ENCODE measurements at places on chromosomes 6 and 20. TPM values are rescaled to one million over a fixed set of nuclear protein-coding genes. Genes with fewer than 3 reads are reported as not detected.

APCDD1L gene
- 0.62 TPM for total RNA-seq

AVP gene
- total RNA-seq = not detected

CUL9 gene
- 54.3 TPM for total RNA-seq

RSPH9 gene
- total RNA-seq = 0.28 TPM

MRAP2 gene
- total RNA-seq = 2.5 TPM

ECT2L gene
- not detected for total RNA-seq

GRCh38 chr20:37395410-37395797 is 49.5 kb downstream of the SRC start:
- DNase-seq = no peak

DNA sequence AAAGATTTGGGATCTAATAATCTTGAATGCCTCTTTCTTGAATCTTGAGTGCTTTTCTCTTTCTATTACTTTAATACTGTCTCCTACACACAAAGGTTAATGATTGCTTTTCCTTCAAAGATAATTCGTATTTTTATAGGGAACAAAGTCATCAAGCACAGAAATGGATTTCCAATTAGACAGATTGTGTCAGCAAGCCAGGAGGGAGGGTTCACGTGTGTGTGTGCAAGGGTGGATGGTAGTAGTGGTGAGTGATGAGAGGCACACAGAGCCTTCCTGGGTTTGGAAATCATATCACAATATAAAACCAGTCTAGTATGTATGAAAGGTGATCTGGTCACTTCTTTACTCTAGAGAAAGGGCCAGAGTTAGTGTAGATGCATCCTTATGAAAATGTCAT is 51.2 kb upstream of the NEDD9 start:
- no peak for DNase-seq

DNA sequence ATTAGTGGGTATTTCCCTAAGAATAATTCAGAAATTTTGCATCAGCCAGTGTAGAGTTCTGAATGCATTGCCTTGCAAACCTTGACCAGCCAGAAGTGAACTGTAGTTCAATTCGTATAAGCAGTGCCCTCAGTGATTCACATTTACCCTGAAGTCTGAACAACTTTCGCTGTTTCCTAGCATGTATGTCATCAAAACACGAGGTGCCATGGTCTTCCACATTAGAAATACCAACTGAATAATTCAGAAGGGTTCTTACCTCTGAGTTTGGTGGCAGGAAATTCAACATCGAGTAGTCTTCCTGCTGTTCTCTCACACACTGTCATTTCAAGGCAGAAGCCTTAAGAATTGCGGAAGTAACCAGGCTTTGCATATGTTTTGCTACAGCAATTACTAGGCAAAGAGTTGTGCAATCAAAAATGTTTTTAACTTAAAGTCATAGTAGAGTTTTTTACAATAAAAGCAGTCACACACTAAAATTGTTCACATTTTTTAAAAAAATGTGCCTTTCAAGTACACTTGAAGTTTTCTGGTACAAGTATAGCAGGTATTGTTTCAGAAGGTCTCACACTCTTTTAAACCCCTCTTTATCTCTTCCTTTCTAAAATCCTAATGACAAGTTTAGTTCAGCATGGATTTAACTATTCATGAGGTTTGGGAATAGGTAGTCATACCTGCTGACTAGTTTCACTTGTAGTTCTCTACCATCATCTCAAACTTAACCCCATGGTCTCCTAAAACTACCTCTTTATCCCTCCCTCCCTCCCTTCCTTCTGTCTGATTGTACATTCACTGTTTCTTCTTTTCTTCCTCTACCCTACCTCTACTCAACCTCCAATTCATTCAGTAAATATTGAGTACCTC is 118.3 kb downstream of the STXBP5 start:
- DNase-seq = no peak

- no peak for DNase-seq
These were observed 162.4 kb upstream of the AGPAT4 start for GRCh38 chr6:161436106-161436876.

DNA sequence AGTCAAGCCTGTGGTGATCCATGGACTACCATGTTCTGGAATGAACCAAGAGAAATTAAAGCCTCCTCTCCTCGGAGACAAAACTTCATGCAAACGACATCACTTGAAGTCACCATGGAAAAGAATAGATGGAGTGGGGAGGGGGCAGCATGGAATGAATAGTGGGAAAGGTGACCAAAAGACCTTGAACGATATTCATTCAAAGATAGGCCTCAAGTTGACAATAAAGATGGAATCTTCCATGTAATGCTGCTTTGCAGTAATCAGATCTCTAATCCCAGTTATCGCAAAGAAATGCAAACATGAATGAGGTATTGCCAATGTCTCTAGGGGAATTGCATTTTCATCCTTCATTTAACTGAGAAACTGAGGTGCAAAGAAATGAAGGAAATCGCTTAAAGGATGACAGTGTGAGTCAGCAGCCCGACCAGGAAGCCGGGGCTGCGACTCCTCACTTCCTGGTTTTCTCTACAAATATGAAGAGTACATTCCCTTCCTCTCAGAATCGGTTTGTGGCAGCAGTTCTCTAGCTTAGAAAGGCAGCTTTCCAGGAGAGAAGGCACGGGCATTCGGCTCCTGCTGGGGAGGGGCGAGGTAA is 65.6 kb upstream of the RREB1 start:
- no peak for DNase-seq

DNA sequence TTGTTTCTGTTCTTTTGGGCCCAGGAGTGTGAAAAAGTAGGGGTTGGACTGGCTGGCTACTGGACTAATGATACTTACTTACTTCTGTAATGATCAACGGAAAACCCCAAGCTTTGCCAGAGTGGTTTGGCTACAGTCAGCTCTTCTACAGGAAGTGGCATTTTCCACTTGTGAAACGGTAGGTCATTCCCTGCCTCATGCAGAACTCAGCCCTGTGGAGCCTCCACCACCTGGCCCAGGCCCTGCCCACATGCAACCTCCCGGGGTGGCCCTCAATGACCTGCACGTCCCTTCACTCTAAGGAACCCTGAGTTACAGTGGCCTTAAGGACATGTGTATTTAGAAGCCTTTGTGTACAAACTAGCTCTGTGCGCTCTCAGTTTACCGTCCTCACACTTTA is 140.4 kb downstream of the DTNBP1 start:
- DNase-seq = no peak

- DNase-seq = no peak
These were observed 162.8 kb downstream of the GRM1 start for GRCh38 chr6:146191612-146192011.

DNA sequence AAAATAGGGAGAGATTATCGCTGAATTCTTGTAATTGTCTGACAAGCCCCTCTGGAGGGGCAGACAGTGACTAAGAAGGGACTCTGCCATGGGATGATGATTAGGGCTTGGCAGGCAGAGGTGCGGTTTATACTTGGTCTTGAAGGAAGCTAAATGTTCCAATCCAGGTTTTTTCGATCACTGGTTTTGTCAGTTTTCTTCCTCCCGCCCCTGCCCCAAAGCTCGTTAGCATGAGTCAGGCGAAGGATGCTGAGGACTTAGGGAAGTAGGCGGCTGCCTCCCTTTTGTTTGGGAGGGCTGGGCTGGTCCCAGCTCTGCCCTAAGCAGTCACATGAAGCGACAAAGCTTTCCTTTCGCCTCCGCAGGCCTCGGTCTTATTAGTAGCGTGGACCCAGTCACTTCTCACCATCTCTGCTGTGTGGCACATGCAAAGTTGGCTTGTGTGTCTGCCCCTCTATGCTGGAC is 314.2 kb downstream of the CDC5L start:
- DNase-seq = no peak

DNA sequence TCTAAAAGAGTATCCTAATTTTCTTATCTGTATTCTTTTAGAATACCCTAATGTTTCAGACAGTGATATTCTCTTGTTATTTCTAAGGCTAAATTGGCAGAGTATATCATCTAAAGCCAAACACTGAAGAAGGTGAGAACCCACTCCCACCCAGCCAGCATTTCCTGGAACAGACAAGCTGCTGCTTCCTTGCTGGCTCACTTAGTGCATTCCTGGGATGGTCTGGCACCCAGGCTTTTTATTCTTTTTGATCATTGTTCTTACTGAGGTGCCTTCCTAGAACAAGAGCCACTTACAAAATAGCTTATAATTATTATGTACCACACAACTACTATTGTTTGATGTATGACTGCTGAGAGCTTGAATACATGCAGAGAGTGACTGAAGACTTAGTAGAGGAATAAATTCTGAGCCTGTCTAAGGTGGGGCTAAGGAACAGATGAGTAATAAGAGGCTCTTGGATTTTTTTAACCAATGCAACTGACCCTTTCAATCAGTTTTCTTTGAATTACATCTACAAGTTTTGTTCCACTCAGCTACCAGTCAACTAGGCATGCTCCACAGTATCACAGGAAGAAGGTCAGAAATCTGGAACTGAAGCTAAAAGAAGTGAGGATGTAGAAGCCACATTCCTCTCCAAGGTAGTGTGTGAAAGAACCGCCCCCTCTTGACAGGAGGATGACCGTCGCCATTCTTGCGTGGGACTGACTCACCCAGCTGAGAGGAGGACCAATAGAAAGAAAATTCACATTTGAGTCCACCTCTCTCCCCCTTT is 30.1 kb downstream of the PRPH2 start:
- no peak for DNase-seq

DNA sequence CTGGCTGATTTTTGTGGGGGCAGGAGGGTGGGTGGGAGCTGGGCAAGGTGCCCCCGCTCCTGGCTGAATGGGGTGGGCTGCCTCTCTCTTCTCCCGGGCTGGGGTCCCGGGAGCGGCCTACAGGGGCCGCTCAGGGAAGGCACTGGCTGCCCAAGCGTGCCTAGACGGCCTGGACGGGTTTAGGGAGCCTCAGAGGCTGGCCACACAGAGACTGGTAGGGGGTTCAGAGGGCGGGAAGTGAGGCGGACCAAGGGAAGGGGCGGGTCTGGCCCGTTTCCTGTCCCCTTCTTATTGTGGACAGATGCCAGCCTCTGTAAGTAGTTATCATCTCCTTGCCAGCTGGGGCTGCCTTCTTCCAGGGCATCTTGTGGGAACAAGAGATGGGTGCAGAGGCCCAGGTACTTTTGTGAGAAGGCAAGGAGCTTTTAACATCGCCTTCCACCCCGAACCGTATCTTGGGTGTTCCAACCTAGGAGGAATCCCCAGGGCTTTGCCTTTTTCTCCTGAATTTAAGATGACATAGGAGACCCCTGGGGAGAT is 437 bp downstream of the CD40 start:
- no peak for DNase-seq

- no peak for DNase-seq
These were observed 1.1 kb downstream of the HSF2 start for GRCh38 chr6:122400462-122401089.

GRCh38 chr20:10563935-10564492 is 109.8 kb downstream of the JAG1 start:
- DNase-seq = no peak

DNA sequence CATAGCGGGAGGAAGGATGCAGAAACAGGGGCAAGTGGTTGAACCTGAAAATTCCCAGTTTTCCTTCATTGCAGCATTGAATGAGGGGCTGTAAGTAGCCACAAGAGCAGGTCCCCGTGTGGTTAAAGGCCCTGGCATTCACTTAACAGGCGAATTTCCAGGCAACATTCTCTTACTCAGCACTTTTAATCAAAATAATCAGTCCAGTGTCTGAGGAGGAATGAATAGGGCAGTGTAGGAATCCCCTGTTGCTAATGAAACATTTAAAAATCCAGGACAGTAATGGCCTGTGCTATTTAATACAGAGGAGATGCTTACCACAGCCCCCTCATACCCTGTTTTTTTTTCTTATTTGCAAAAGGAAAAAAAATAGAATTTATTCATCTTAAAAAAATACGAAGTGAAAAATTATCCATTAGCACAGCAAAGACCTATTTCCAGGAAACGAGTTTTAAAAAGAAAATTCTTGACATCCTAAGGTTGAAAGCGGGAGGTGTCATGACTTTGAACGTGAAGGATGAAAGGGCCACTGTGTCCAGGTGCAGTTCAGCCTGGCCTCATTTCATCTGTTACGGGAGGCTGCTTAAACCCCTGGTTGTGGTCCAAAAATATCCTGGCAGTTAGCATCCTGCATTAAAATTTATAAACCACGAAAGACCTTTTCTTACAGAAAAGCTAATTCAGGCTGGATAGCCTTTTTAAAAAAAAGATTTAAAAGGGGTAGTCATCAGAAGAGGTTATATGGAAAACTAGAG is 20.2 kb downstream of the MYLK4 start:
- no peak for DNase-seq

DNA sequence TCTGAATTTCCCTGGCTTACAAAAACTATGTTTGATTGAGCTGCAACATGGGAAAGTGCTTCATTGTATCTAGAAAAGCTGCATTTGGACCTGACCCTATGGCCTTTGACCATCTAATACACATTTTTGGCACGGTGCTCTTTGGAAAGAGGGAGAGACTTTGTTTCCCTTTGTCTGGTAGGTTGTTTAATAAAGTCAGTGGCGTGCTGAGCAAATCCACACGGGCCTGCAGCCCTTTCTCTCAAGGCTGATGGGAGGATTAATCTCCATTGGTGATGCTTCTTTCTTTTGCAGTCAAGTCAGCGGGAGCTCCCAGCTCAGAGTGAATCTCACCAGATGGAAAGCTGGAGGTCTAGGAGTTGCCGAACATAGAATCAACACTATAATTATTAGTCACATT is 314.7 kb upstream of the CNR1 start:
- DNase-seq = no peak

DNA sequence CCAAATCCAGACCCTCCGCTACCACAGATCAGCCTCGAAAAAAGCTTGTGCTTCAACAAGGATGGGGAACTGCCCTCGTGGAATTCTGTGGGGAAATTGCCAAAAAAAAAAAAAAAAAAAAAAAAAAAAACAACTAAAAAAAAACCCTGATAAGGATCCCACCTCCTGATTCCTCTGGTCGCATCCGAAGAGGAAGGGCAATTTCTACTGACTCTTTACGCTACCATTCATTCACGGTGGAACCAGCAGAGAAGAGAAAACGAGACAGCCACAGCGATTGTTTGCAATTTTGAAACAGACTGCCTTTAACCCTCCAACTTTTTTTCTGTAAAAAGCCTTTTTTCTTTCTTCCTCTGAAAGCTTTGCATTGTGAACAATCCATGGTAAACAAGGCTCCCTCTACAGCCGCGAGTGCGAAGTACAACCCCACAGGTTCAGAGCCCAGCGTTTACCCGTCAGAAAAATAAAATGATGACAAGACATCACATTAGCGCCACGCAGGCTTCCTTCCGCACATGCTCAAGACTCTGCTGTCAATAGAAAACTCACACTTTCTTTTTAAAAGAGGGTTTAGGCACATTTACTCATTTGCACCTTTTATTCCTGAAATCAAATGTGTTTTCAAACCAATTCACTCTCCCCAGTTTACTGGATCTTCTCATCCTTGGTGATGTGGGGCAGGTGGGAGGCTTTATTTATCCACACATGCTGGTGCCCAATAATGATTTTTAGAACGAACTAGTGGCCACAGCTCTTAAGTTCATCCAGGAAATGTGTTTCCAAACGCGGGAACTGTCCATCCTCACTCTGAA is 100.0 kb downstream of the NOL4L start:
- peak; percentile 64 for DNase-seq

- DNase-seq = no peak
These were observed 23.0 kb downstream of the RALY start for GRCh38 chr20:34016736-34017135.

GRCh38 chr6:82144852-82145340 is 102.6 kb downstream of the IBTK start:
- DNase-seq = peak; percentile 47

Data from Panc1 (cell line).